ENCODE measurements at places on chromosomes 1 and 21.

- DNase-seq = no peak
Observed at GRCh38 chr1:193131266-193131860, 9.5 kb downstream of the CDC73 start.

- DNase-seq = no peak
Observed at GRCh38 chr21:23480591-23481270, 2126.6 kb downstream of the MRPL39 start.

GRCh38 chr1:8745749-8746390 lies 71.6 kb downstream of the RERE start:
- DNase-seq = no peak

- no peak for DNase-seq
Observed at GRCh38 chr1:156128654-156129597, 14.4 kb downstream of the LMNA start.

GRCh38 chr1:228291906-228292608 lies 84.2 kb downstream of the OBSCN start:
- no peak for DNase-seq

- no peak for DNase-seq
Observed at GRCh38 chr1:112537456-112537855, 28.7 kb downstream of the WNT2B start.

DNA sequence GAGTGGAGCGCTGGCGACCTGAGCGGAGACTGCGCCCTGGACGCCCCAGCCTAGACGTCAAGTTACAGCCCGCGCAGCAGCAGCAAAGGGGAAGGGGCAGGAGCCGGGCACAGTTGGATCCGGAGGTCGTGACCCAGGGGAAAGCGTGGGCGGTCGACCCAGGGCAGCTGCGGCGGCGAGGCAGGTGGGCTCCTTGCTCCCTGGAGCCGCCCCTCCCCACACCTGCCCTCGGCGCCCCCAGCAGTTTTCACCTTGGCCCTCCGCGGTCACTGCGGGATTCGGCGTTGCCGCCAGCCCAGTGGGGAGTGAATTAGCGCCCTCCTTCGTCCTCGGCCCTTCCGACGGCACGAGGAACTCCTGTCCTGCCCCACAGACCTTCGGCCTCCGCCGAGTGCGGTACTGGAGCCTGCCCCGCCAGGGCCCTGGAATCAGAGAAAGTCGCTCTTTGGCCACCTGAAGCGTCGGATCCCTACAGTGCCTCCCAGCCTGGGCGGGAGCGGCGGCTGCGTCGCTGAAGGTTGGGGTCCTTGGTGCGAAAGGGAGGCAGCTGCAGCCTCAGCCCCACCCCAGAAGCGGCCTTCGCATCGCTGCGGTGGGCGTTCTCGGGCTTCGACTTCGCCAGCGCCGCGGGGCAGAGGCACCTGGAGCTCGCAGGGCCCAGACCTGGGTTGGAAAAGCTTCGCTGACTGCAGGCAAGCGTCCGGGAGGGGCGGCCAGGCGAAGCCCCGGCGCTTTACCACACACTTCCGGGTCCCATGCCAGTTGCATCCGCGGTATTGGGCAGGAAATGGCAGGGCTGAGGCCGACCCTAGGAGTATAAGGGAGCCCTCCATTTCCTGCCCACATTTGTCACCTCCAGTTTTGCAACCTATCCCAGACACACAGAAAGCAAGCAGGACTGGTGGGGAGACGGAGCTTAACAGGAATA lies 4.2 kb downstream of the TFAP2E start:
- DNase-seq = no peak

DNA sequence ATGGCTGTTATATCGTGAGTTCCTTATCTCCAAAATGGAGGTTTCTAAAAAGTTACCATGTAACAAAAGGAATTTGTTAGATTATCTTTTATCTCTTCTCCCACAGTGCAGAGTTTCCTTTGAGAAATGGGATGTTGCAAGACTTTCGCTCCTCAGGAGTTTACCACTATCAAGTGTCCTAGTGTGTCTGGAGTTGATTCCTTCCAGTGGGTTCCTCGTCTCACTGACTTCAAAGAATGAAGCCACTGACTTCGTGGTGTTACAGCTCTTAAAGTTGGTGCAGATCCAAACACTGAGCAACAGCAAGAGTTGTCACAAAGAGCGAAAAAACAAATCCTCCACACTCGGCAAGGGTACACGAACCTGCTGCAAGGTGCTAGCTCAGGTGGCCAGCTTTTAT lies 37.0 kb downstream of the SPAG17 start:
- no peak for DNase-seq

DNA sequence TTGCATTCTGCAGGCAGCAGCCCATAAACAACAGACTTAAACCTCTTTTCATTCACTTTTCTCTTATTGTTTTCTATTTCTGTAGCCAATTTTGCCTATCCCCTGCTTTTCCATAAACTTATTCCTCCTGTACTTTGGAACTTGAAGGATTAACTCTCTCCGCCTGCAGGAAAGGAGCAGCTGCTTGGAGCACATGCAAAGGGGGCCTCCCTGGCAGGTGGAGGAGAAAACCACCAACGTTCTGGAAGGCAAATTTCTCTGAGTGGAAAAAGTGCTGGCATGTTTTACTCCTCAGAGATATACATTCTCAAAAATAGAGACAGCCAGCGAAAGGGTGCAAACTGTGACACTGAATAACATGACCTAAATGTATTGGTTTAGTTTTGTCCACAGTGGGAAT lies 33.6 kb downstream of the RGS21 start:
- DNase-seq = no peak

GRCh38 chr1:43465505-43466067 lies 11.9 kb upstream of the HYI start:
- no peak for DNase-seq

GRCh38 chr1:89971600-89971999 lies 23.3 kb upstream of the ZNF326 start:
- no peak for DNase-seq

DNA sequence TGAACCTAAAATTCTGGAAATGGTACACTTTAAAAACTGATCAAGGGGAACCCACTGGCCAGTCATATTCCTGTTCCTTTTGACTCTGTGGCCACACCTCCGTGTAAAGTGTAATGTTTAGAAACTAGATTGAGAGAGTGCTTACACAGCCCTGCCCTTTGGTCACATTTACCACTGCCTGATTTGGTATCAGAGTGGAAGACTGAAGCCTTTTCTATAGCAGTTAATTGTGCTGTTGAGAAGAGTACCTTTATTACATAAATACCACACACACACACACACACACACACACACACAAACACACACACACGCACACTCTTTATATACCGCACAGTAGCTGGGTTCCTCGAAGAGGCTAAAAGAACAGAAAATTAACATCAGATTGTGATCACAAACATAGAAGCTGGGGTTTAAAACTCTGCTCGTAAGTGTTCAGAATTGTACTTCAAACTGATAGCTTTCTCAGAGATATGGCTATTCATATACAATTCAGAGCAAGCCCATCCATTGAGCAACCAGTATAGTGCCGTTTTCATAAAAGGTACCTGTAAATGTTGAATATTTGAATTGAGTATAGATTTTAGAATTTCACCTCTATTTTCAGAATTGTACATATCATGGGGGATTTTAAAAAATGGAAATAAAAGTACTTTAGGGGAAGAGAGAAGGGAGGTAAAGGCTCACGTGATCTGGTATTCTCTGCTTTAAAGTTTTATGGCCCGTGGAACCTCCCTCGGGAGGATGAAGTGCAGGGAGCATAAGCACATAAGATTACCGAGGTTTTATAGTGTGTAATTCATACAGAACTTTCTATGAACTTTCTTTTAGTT lies 37.5 kb downstream of the CAMTA1 start:
- peak; percentile 39 for DNase-seq

GRCh38 chr1:41810446-41810845 lies 108.3 kb downstream of the HIVEP3 start:
- DNase-seq = peak; percentile 5

- no peak for DNase-seq
Observed at GRCh38 chr1:209768354-209768774, 12.5 kb downstream of the TRAF3IP3 start.

Measured in HAP-1 (cell line).